NCI-H2029 treated with DMSO at 0.1 percent for 48 hours (cell line): ENCODE measurements at places on chromosomes 3 and 15.

DNA sequence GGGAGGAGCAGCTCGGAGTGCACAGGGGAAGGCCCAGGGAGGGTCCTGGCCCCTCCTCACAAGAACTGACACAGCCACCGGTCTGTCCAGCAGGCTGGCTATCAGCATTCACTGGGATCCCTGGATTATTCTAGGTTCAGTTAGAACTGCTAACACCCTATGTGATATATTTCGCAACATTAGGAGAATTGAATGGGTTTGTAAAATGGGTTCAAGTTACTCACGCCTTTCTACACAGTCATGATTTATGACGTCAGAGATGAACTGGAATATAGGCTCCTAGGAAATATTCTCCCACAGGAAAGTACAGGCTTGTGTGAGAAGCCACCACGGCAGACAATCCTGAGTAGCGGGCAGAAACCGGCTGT lies 969 bp upstream of the BSN start:
- no peak for DNase-seq

GRCh38 chr3:194277104-194277785 lies 73.9 kb downstream of the CPN2 start:
- no peak for DNase-seq

DNA sequence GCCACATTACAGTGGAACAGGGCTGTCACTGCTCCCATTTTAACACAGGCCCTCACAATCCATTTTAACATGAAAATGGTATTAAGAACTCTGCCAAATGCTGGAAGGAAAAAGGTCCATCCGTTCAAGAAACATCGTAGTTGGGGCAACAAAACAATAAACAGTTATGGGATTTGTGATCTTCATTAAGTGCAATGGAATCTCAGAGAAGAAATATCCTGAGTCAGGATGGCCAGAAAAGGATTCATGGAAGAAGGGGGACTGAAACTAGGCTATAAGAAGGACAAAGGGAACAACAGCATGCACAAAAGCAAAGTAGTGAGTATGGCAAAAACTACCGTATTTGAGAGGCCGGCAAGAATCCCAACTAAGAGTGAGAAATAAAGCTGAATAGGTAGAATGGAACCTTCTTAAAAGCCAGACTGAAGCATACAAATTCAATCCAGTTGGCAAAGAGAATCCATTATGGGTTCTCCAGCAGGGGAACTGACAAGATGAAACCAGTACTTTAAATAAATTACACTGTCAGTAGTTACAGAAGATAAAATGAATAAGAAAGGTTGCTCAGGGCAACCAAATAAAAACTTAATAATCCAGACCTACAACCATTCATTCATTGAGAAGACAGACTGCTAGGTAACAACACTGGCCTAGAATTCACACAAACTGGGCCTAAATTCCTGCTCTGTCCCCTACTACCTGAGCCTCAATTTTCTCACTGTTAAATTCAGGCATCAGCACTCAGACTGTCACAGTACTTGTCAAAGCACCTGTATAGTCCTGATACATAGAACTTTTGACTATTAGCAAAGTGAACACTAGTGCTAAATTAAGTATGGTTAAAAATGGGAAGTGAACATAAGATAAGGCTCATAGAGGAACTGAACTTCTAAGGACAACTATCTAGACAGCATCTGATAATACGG lies 6.3 kb downstream of the TBL1XR1 start:
- DNase-seq: no peak

GRCh38 chr15:98018761-98019351 lies 58.4 kb downstream of the ARRDC4 start:
- no peak for DNase-seq

DNA sequence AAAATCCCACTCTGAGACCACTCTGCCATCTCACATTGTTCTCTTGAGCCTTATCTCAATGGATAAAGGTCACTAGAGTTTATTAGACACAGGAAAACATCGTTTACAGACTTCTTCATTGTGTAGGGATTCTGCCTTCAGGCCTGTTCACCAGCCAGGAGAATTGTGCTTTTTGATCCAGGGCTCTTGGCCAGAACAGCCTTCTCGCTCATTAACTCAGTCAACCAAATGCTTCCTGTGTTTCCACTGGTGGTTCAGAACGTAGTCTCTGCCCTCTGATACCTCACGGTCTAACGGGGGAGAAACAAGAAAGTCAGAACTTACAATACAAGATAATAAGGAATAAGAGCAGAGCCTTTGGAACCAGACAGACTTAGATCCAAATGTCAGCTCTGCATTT lies 54.2 kb upstream of the TSEN2 start:
- DNase-seq: no peak

DNA sequence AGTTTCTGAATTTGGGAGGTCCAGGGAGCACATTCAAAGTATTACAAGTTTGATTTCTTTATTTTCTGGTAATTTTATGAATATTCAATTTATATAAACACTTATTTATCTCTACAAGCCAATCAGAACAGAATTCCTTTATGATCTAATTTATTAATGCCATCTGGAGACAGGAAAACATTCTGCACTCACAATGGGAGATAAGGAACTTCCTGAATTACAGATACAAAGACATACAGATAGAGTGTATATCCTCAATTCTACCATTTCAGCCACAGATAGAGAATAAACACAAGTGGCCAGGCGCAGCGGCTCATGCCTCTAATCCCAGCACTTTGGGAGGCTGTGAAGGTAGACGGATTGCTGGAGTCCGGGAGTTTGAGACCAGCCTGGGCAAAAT lies 86.0 kb downstream of the IQCH start:
- no peak for DNase-seq

DNA sequence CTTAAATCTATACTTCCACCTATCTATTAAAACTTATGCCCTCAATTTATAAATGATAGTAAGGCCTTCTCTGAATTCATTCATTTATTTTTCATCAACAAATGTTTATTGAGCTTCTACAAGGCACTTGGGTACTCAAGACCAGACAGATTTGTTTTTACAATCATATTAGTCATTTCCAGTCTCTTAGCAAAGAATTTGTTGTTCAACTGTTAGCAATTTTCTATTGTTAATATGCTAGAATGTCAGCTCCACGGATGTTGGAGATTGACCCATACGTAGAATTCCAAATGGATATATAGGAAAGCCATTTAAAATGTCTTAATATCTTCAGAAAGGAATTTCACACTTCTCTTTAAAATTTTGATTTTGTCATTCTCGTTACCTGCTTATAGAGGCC lies 36.7 kb downstream of the ZBTB38 start:
- DNase-seq: no peak

DNA sequence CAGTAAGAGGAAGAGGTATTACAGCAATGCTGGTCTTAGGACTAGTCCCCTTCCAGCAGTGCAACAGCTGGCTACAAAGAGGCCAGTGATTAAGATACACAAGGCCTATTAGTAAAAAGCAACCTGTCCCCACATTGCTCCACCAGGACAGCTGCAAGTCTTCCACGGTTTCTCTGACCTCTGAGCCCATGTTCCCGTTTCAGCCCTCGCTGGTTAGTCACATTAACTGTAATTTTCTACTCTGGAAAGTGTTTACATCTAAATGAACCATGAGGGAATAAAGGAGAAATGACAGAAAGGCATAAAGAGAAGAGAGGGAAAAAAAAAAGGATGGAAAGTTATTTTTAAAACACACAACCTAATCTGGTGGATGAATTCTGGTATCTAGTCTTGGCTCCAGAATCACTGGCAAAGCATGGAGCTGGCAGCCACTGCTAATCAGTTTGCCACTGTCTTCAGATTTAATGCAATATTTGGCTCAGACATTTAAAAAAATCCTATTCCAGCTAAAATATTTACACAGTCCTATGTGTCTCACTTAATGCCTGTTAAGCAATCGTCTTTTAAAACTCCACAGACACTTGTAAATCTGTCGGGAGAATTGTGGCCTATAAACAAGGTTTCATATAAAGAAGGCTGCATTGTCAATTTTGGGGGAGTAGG lies 154.9 kb downstream of the GREM1 start:
- DNase-seq: no peak

DNA sequence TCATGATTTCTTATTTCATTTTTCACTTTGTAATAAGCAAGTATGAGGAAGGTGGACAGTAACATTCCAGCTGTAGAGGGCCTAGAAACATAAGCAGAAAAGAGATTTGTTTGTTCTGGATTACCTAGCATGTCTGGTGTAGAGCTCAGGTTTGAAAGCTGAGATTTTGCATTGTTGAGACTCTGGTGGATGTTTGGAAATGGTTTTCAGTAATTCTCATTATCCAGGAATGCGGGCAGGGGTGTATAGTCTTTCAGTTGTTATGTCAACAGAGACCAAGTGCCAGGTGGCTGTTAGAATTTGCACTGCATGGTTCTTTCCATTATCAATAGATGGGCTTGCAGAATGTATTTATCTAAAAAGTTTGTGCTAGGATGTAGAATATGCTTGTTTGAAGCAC lies 10.9 kb downstream of the GPD1L start:
- DNase-seq: peak; percentile 82

- no peak for DNase-seq
Measured at GRCh38 chr3:141489203-141489602, 2.4 kb downstream of the RASA2 start.

DNA sequence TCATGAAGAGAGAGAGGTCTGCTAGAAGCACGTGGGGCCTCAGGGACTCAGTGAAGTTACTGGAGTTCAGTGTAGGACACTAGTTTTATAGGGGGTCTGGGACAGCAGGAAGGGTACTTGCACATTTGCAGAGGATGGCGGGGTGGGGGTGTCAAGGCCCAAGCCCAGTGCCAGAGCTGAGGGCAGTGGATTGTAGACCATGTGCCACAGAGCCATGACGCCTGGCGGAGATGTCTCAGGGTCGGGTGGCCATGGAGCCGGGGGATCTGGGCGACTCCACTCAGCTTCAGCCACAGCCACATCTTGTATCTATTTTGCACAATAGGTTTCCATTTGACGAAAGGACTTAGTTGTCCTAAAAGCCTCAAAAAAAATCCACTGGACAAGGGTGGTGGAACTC lies 50.4 kb upstream of the RGMA start:
- no peak for DNase-seq

DNA sequence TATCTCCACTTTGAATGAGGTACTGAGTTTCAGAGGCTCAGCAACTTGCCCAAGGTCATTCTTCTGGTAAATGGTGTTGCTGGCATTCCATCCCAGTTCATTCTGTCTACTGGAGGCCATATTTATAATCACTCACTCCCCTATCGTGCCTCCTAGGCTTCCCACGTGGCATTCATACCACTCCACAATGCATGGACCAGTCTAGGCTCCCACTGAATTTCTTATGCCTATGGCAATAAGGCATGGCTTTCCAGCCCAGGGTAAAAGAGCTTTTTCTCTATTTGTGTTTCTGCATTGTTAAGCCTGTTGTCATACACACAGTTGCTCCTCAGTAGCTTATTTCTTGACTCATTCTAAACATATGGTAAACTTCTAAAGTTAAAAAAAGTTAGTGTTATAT lies 19.9 kb downstream of the BBX start:
- DNase-seq: no peak

DNA sequence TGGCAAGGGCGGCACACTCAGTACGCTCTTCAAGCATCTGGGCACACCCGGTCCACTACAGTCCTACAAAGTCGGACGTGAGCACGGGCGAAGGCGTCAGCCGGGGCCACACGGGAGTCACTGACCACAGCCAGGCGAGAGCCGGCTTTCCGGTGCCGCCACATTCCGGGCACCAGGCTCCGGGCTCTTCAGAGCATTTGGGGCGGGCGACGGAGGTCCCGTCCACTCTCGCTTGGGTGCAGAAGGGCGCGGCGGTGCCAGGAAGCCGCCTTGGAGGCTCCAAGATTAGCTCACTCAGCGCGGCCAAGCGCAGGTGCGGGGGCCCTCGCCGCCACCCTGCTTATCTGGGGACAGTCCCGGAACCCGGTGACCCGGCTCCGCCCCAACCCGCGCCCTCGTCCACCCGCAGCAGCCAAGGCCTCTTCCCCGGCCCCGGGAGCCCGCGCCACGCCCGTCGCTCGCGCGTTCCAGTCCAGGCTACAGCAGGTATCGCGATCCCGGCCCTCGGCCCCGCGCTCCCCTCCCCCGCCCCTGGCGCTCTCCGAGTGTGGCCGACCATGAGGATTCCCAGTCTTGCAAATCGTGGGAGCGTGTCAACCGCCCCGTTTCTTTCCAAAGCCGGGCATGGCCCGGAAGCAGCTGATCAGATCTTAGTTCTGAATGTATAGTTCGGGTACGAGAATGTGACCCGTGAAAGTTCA lies at the start of gene ADPRH:
Gene ADPRH (plus strand): TSS at position 127 of the 701 bp plus-strand sequence. CDS start 2,678 bp downstream, outside the sequence.
- no peak for DNase-seq

DNA sequence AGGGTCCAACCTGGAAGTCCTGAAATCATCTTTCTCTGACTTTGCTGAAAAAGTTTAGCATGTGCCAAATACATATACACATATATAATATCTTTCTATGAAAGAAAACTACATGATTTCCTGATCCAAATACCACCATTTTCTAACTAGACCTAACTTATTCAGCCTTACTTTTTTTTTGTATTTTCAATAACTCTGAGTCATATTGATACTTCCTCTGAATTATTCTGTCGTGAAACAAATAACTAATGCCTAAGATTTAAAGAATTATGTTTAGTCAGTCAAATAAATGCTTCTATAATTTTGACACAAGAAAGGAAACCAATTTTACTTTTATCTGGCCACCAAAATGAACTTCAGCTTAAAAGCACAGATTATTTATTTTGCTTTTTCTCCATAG lies 760.2 kb upstream of the GBE1 start:
- DNase-seq: no peak

DNA sequence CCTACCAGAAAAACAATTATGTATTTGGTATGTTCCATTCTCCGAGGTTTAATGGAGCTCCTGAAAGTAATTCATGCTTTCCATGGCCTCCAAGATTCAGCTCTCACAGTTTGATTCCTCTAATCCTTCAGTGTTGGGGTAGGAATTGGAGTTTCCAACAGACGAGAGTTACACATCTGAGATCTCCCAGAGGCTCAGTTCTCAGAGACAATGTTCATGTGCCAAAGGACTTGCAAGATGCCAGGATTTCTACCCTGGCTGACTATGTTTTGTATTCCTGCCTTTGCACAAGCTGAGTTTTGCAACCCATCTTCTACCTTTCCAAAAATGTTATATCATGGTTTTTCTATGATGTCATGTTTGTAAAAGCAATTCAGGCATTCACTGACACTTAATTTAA lies 322.9 kb downstream of the ERC2 start:
- no peak for DNase-seq

- DNase-seq: peak; percentile 33
Measured at GRCh38 chr3:58173669-58174398, 36.9 kb downstream of the DNASE1L3 start.

GRCh38 chr15:99014803-99015697 lies 7.5 kb upstream of the PGPEP1L start:
- DNase-seq: peak; percentile 4

GRCh38 chr3:118782755-118783202 lies 251.9 kb downstream of the IGSF11 start:
- no peak for DNase-seq
